ENCODE measurements at places on chromosomes 11 and 22.

DNA sequence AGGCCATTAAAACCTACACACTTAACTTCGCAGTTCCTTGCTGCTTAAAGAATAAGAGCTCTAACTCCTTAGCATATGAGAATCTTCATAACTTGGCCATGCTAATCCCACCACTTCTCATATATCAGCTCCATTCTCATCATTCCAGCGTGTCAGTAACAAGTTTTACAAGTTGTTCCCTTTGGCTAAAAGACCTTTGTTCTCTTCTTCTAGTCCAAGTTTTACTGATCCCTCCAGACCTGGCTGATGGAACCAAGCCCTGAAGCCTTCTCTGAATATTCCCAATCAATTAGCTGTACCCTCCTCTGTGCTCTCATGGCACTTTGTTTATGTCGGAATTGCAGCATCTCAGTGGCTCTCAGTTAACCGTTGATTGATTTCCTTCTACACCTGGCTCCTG, 35.8 kb downstream of the GAB2 start:
- no peak for DNase-seq

DNA sequence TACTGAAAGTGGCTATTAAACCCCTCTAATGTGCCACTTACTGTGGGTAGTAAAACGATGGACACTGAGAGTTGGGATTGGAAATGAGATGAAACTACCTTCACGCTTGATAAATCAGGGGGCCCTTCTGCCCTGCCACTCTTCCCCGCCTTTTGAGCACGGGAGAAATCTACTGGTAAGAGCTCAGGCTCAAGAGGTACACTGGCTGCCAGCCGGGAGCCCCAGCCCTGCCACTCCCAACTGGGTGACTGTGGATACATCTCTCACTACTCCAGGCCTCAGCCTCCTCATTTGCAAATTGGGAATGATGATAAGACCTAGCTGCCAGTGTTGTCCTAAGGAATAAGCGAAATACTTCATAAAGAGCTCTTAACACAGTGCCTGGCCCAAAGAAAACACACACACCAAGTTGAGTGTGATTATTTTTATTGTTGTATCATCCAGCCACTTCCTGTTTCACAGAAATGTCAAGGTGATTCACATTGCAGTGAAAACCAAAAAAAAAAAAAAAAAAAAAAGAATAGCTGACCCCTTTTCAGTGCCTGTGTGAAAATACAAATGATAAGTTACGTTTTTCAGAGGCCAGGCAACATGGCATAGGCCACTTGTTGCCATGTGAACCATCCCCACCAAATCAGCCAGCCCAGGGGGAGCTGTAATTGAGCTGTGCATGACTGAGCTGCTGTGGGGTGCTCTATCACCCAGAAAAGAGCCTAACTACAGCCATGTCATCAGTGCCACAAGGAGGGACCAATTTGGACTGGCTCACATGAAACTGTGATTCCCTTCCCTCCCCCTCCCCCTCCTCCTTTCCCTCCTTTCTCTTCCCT, 4.4 kb upstream of the ZNRD2 start:
- DNase-seq: no peak

DNA sequence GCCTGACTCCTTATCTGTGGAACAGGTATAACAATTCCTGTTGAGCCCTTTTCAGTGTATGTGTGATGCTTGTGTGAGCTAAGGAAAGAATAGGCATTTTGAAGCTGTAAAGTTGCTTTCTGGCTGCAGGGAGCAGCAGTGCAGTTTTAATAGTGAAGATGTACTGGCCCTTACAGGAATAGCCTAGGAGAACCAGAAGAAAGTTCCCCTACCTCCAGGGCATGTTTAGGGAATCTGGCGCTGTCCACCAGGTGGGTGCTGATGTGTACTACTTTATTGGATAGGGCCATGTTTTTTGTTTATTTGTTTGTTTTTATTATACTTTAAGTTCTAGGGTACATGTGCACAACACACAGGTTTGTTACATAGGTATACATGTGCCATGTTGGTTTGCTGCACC, 11.5 kb downstream of the BMAL1 start:
- DNase-seq: no peak

DNA sequence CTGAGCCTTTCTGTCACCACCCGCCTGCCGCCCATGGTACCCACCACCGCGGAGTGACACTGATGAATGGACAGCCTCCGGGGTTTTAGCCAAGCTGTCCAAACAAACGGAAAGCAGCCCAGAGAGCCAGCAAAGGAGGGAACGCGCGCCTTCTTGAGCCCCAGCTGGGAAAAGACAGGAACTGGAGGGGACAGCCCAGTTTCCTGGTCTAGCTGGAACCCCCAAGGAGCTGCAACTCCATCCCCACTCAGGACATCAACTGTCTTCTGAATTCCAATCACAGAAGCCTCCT, 33.7 kb downstream of the SHISAL1 start:
- no peak for DNase-seq

GRCh38 chr11:20599221-20600019, at the start of gene SLC6A5:
TSS of gene SLC6A5 (plus strand) at chr11:20599608. CDS start at chr11:20599673, 65 bp downstream.
- no peak for DNase-seq

GRCh38 chr11:44305026-44305469, 4.9 kb downstream of the ALX4 start:
- DNase-seq: no peak

DNA sequence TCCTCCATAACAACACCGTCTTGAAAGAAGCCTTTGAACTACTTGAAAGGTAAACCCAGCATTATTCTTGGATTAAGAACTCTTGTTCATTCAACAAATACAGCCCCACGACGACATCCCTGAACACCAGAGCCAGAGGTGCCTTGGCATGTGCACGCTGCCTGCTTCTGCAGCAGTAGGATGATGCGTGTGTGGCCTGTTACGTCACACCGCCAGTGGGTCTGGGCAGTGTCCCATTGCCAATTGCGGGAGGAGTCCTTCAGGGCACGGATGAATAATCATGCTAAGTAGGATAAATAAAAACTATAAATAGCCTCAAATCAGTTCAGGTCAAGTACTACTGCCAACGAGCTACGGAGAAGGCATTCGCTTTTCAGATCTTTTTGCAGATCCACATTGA, 380.5 kb downstream of the SHANK2 start:
- no peak for DNase-seq

- no peak for DNase-seq
Observed at GRCh38 chr11:114281388-114281956, 14.7 kb upstream of the NNMT start.

DNA sequence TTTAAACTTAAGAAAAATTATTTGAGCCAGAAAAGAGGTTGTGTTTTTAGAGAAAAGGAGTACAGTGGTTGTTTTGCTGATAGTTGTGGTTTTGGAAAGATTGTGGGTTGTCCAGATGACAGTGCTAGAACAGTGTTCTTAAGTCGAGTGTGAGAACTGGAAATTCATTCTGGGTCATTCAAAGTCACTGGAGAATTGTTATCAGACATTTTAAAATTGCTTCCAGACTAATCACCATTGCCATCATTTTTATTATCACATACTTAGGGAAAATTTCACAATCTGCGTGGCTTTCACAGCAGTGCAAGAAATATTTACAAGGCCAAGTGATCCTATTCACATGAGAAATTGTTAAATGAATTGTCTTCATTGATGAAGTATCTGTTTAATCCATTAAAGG, 242.2 kb upstream of the DDI1 start:
- no peak for DNase-seq

- no peak for DNase-seq
Observed at GRCh38 chr11:38791346-38791961, 2193.4 kb upstream of the RAG2 start.

DNA sequence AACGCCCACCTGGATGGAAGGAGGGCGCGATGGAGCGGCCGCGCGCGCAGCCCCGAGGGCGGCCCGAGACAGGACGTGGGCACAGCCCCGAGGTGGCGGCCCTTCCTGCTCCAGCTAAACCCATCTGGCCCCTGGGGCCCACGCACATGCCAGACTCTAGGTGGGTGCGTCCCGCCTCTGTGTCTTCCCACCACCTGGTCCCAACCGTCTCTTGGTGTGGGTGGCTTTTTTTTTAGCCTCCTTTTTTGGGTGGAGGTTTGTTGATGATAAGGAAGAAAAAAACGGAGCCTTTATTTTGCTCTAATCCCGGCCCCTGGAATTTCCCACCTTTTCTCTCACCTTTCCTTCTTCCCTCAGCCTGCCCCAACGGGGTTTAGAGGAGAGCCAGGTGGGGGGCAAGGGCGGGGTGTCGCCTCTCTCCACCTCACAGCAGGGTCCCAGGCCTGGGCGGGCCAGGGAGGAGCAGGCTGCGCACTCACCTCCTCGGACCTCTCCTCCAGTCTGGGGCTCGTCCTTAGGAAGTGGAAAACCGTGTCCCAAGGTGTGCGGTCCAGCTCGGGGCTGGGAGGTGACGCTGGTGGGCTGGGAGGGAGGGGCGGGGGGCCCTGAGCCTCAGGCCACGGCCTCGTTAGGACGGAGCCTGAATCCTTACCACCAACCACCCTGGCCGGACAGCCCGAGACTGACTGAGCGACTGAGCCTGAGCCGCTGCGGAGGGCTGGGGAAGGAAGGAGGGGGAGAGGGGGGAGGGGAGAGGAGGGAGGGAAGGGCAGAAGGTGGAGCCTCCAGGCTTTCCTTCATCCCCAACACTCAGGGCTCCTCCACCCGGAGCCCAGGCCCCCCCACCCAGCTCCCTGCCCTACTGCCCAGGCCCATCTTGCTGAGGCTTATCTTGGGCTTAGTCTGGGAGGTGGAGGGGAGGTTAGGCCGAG, at the start of gene SOX10:
Gene SOX10 (minus strand): TSS at position 696 of the 932 bp plus-strand sequence. CDS start 771 bp downstream, outside the sequence.
- no peak for DNase-seq

GRCh38 chr11:41459465-41460401, at the start of gene LRRC4C:
TSS of gene LRRC4C (minus strand) at chr11:41459652.
- DNase-seq: no peak

DNA sequence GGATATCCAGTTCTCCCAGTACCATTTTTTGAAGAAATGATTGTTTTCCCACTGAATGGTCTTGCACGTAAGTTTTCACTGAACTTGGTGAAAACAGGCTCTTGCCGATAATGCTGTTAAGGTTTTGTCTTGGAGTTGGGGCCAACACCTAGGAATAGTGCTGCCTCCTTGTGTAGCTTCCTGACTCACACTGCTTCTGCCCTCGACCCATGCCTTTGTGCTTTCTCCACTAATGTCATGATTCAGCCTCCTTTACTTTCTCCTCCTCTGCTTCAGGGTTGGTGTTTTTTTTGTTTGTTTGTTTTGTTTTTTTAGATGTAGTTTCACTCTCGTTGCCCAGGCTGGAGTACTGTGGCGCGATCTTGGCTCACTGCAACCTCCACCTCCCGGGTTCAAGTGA, 30.2 kb downstream of the SLC5A1 start:
- DNase-seq: no peak

- no peak for DNase-seq
Observed at GRCh38 chr11:100785148-100785983, 98.3 kb downstream of the ARHGAP42 start.

- no peak for DNase-seq
Observed at GRCh38 chr11:16917941-16918340, 96.3 kb downstream of the PLEKHA7 start.

GRCh38 chr22:43467216-43467940, 55.6 kb downstream of the MPPED1 start:
- no peak for DNase-seq

GRCh38 chr11:119195680-119196079, 10.4 kb downstream of the NHERF4 start:
- no peak for DNase-seq

GRCh38 chr11:109421981-109422869, at the start of gene C11orf87:
TSS of gene C11orf87 (plus strand) at chr11:109422190. CDS start at chr11:109423634, 1,444 bp downstream.
- DNase-seq: no peak

DNA sequence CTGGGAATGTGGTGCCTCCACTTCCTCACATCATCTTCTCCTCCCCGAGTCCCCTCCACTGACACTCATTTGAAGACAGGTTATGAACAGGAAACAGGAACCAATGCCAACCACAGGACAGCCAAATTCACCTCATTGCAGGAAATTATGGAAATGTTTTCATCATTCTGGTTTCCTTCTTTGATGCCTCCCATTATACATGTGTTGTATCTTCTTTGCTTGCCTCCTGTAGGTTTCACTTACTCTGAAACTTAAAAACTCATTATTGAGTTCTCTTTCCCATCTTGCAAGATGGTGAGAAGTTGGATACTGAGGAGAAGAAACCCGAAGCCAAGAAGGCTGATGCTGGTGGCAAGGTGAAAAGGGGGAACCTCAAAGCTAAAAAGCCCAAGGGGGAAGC, 108.5 kb downstream of the PHF21B start:
- no peak for DNase-seq

GRCh38 chr11:28142724-28143123, 34.5 kb downstream of the METTL15 start:
- DNase-seq: no peak

GRCh38 chr11:106021181-106021966, 666 bp downstream of the MSANTD4 start:
- DNase-seq: no peak

DNA sequence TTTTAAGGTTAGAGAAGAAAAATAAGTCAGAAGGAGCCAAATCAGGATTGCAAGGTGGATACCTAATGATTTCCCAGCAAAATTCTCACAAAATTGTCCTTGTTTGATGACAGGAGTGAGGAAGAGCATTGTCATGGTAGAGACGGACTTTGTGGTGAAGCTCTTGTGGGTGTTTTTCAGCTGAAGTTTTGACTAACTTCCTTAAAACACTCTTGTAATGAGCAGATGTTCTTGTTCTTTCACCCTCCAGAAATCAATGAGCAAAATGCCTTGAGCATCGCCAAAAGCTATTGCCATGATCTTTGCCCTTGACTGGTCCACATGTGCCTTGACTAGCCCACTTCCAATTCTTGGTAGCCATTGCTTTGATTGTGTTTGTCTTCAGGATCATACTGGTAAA, 20.0 kb downstream of the CALCB start:
- no peak for DNase-seq

DNA sequence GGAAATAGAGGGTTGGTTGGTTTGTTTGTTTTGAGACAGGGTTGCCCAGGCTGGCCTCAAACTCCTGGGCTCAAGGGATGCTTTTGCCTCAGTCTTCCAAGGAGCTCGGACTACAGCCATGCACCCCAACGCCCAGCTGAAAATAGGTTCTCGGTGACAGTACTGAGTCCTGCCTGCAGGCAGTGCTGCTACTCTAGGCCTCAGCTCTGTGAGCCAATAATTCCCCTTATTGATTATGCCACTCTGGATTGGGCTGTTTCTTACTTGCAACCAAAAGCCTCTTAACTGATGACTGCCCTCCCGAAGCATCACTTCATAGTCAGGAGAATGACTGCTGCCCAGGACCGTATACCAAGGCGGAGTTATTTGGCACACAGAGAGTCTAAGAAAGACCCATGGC, 1.2 kb upstream of the C11orf16 start:
- DNase-seq: no peak

DNA sequence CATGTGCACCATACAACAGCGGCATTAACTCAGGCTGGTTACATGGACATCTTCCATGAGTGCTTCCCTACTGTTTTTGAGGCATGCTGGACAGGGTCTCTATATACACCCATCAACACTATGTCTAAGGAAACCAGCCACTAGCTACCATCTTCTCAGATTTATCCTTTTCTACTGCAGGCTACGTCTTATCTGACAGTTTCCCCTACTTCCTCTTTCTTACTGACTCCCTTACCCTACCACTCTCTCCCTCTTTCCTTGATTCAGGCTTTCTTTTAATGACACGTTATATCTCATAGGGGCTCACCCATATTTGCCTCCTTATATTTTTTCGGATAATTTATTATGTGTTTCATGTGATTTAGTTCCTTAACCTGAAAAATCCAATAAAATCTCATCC, 41.8 kb downstream of the DDI1 start:
- no peak for DNase-seq

Data from naive thymus-derived CD8-positive, alpha-beta T cell (primary cell).